ENCODE measurements at places on chromosomes 2 and 18. TPM values are rescaled to one million over a fixed set of nuclear protein-coding genes. Genes with fewer than 3 reads are reported as not detected.

DNA sequence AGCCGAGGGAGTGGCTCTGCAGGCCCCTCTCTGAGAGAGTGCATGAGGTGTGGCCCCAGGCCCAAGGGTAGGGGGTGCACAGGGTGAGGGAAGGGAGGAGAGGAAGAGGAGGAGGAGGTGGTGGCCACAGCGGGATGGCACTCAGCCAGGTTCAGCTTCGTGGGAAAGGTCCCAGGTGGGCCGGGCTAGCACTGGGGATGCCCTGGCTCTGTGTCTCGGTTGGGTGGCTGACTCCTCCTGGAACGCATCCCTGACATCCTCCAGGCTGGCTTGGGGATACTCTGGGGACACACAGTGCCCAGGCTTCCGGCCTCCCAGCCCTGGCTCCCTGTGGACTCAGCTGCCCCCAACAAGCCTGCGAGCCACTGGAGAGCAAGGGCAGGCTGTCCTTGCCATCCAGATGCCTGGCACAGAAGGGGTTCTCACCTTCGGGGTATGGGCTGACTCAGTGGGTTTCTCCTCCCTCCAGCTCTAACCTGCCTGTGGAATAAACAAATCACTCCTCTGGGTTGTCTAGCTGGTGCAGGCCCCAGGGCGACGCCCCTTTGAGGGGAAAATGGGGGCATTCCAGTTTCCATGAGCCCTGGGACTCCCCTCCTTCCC is 582 bp upstream of the ZAP70 start:
- no peak for DNase-seq

GRCh38 chr2:220904015-220904414 is 668.1 kb downstream of the EPHA4 start:
- DNase-seq, result no peak

- no peak for DNase-seq
Observed at GRCh38 chr2:120465701-120465988, 119.7 kb downstream of the INHBB start.

GRCh38 chr2:163490281-163490680 is 245.5 kb downstream of the FIGN start:
- DNase-seq, result no peak

DNA sequence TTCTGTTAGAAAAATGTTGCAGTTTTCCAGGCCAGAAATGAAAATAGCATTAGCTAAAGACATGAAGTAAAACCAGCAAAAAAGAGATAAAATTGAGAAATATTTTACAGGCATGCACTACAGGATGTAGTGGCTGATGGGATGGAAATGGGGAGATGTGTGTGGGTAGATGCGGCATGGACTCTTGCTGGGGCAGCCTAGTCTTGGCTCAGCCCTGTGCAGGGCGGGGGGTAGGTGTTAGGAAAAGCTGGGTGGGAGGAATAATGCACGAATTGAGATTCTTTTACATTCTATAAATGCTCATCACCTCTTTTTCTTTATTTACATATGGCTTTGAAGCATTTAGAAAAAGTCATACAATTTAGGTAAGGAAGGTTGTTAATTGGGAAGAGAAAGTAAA is 334.2 kb downstream of the NUP35 start:
- DNase-seq, result no peak

DNA sequence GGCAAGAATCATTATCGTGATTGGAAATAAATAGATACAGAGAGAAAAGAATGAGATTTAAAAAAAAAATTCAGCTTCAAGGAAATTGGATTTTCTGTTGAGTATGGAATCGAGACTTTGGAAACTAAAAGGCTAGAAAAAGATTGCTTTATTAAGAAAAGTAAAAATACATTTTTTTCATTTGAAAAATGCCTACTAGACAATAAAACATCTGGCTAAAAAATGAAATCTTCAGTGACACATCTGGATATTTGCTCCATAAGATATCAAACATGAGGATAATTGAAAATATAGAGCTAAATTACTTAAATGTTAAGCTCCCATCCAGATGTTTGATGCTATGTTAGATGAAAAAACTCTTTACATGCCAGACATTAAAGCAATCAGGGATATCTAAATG is 879.5 kb downstream of the TSN start:
- DNase-seq, result no peak

DNA sequence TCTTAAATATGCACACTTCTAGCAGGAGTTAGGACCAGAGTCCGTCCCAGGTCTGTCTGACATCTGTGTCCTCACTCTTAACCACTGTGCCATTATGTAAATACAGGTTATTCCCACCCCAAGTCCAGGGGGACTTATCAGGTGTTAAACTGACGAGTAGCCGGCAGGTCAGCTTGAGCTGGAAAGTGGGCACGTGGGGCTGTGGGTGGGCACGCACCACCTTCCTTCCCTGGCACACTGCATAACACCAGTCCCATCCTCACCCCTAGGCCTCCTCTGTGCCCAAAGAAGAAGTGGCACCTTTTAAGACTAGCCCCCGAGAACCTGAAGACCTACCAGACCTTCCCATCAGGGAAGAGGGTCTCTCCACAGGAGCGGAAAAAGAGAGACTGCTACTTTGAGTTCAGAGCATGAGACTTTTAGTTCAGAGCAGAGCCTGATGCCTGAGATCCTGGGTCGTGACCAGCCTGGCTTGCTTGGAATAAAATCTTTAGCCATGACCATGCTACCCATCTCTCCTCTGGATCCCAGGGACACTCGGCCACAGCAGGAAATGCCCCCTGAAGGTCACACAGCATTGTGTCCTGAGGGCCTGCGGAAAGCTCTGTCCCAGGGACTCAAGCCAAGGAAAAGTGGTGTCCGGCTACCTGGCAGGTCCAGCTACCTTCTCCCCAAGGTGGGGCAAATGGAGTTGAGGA is 62.0 kb downstream of the CIB4 start:
- DNase-seq, result no peak

DNA sequence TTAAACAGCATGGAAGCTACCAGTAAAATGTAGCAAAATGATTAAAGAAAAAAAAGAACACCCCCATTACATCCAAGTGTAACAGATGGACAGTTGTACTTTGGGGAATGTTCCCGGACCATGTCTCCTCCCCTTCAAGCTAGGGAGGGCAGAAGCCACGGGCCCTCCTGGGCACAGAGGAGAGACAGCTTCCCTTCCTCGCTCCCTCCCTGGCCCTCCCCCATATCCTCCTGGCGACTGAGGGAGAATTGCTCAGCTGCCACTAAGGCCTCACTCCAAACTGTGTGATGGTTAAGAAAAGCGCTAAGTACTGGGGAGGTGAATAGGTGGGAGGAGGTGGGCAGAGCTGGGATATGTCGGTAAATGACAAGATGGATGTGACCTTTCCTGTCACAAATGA is 358.0 kb downstream of the HRH4 start:
- DNase-seq, result no peak

- peak; percentile 61 for DNase-seq
Observed at GRCh38 chr2:138536302-138536701, 34.7 kb downstream of the SPOPL start.

GRCh38 chr2:45332094-45332493 is 279.0 kb downstream of the SRBD1 start:
- DNase-seq, result no peak

DNA sequence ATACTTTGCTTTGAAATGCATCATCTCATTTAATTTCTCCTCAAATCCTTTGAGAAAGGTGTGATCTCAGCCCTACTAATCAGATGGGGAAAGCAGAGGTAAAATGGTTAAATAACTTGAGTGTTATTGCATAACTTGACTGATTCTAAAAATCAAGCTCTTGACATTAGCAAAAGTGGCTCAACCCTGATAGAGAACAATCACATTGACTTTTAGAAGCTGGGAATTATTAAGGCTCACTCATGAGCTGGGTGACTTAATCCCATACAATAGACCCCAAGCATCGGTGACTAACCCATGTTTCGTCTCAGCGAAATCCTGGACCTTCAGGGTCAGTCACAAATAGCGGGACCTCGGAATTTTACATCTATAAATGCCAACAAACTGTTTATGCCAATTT is 378.9 kb downstream of the NBAS start:
- no peak for DNase-seq

GRCh38 chr18:44737623-44738022 is 56.9 kb downstream of the SETBP1 start:
- no peak for DNase-seq

DNA sequence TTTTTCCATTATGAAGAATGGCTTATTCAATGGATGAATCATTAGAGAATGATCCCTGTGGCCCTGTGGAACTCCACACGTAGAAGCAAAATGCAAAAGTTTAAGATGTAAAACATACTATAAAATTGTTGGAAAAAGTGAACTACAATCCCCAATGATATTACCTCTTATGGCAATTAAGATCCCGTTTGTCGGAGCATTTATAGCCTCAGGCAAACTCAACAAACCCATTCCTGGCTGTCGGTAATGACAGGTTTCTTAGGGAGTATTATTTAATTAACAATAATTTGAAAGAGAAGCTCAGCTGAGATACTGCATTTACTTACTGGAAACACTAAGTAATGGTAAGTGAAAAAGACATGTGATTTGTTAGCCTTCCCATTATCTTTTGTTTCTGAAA is 138.3 kb downstream of the CDH20 start:
- no peak for DNase-seq

DNA sequence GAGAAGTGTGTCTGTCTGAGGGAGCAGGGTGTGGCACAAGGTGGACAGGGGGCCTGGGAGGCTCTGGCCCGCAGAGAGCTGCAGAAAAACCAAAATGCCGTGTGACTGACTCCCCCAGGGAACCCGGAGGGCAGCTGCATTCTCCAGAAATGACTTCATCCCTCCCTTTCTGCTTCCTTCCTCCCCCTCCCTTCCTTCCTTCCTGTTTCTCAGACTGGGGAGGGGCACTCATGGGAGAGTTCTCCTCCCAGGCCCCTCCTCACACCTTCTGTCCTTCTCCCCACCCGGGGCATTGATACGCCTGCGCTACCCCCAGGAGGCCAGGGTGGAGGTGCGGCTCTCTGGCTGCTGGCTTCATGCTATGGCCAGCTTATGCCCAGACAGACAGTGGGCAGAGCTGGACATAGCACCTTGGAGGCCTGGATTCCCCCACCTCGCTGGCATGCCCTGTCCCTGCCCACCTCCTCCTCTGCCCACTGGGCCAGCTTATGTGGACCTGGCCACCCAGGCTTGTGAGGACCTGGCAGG is 8.2 kb upstream of the GPR17 start:
- DNase-seq, result no peak

- DNase-seq, result no peak
Observed at GRCh38 chr2:40372283-40372985, 79.5 kb downstream of the SLC8A1 start.

DNA sequence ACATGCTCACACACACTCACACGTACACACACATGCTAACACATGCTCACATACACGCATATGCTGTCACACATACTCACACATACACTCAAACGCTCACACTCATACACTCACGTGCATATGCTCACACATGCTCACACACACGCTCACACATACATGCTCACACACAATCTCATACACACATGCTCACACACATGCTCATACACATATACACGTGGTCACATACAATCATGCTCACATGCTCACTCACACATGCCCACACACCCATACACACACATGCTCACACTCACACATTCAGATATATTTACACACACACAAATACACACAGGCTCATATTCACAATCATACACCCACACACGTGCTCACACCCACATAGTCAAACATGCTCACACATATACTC is 17.5 kb upstream of the SALL3 start:
- DNase-seq, result no peak

GRCh38 chr2:240963065-240963867 is 35.2 kb upstream of the SNED1 start:
- DNase-seq, result no peak

DNA sequence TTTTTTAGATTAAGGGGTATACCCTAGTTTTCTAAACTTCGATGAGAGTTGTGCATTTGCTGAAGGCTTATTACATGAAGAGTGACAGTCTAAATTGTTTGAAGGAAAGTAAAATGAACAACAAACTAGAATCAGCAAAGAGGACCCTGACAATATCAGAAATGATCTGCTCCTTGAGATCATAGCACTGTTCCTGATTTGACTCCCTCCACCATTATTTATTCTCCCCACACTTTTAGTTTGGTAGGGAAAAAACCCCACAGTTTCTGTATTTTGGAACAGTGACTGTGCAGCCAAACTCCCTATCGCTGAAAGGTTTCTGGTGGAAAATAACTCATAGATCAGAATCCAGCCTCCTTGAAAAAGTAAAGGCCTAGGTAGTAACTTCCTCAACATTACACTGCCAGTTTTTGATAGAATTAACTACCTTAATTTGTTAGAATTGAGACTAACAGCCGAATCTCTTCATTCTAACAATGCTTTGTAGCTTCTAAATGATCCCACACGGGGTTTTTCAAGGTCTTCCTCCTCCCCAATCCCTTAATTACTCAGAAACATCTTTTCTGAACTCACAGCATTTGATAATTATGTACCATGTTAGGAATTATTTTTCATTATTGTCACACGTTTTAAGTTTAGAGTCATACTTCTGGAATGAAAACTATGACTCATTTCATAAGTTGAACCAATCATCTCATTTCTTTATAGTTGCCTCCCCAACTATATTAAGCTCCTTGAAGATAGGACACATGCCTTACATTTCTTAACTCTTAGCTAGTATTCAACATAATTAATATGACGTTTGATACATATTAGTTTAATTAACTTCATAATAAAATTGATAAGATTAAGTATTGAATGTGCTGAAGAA is 2.9 kb downstream of the MYL12A start:
- no peak for DNase-seq

DNA sequence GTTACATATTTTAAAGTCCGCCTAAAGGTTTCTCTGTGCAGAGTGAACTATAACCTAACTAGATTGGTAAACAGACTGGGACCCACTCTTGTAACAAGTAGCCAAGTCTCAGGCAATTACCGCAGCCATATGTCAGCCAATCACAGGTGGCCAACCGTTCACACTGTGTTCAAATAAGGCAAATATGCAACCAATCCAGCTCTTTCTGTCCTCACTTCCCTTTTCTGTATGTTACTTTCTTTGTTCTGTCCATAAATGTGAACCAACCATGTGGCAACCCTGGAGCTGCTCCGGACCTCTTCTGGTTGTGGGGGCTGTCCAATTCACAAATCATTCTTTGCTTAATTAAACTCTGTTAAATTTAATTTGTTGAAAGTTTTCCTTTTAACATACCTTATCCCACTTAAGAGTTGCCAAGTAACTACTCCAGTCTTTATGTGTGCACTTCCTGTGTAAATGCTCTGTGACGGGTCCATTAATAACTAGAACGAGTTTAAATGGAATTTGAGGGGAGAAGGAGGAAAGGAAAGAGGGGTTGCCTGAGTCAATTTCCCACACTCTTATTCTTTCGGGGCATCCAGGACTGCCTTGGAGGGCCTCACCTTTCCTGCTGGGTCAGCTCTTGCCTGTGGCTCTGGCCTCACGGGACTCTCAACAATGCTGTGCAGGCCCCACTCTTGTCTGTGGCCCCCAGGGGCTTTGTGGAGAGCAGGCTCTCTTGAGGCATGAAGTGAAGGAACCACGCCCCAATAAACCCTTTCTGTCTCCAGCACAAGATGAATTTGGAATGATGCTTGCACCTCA is 6.6 kb upstream of the RPL37A start:
- DNase-seq, result peak; percentile 15

The KIF1A gene
- 125 TPM for total RNA-seq

The GKN1 gene
- total RNA-seq, result not detected

The PLCL1 gene
- 12.1 TPM for total RNA-seq

The PRLH gene
- not detected for total RNA-seq

The PROKR1 gene
- total RNA-seq, result 2.2 TPM

Data from spinal cord (tissue), 10 donors.